Activated CD4-positive, alpha-beta T cell treated with anti-CD3 and anti-CD28 coated beads, Interleukin-2, amount 10 ng/mL, durations not matched to agents 24 days and 14 days (primary cell): ENCODE measurements at places on chromosomes 12 and 14.

DNA sequence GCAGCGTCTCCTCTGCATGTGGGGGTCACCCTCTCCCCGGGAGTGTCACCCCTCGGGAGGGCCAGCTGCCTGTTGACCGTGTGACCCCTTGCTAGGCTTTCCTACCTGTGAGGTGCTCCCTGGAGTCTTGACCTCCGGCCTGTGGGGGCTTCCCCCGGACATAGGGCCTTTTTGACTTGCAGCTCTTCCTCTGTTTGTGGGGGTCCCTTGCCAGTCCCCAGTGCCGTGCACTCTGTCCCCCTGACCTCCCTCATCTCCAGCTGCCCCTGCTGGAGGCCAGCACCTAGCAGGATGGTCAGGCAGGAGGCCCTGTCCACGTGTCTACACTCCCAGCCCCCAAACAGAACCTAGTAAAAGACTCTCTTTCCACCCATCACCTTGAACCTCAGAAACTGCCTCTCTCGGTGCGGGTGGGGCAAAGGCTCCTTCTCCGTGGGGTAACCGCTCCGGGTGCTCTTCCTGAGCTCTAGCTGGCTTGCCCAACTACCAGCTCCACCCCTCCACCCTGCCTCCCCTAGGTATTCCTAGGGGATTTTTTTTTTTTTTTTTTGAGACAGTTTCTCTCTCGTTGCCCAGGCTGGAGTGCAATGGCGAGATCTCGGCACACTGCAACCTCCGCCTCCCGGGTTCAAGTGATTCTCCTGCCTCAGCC is 810 bp downstream of the AACS start:
- H3K36me3 ChIP-seq = no peaks in the 10 kb centered on the region
- H3K4me1 ChIP-seq = peaks cover 14% of the 10 kb centered on the region
- H3K27ac ChIP-seq = peak overlapping the region; percentile 53

GRCh38 chr12:53492830-53493609 is 6.2 kb downstream of the MAP3K12 start:
- H3K27ac ChIP-seq = peak overlapping the region; percentile 90
- peaks cover 31% of the 10 kb centered on the region for H3K4me1 ChIP-seq
- H3K27me3 ChIP-seq = no peaks in the 10 kb centered on the region
- H3K4me3 ChIP-seq = peak overlapping the region; percentile 94

GRCh38 chr12:3333991-3334391 is 157.0 kb upstream of the PRMT8 start:
- no peak for DNase-seq
- no peak overlapping the region for H3K27ac ChIP-seq
- no peak overlapping the region for H3K4me3 ChIP-seq
- H3K4me1 ChIP-seq = no peaks in the 10 kb centered on the region
- peaks cover 4% of the 10 kb centered on the region for H3K27me3 ChIP-seq

- no peak overlapping the region for H3K27ac ChIP-seq
- no peaks in the 10 kb centered on the region for H3K36me3 ChIP-seq
- no peaks in the 10 kb centered on the region for H3K4me1 ChIP-seq
- DNase-seq = no peak
Observed at GRCh38 chr14:63147018-63147417, 57.2 kb upstream of the RHOJ start.

GRCh38 chr14:76117789-76118484 is 33.8 kb upstream of the GPATCH2L start:
- H3K4me3 ChIP-seq = no peak overlapping the region
- peaks cover 5% of the 10 kb centered on the region for H3K27me3 ChIP-seq
- H3K36me3 ChIP-seq = no peaks in the 10 kb centered on the region

DNA sequence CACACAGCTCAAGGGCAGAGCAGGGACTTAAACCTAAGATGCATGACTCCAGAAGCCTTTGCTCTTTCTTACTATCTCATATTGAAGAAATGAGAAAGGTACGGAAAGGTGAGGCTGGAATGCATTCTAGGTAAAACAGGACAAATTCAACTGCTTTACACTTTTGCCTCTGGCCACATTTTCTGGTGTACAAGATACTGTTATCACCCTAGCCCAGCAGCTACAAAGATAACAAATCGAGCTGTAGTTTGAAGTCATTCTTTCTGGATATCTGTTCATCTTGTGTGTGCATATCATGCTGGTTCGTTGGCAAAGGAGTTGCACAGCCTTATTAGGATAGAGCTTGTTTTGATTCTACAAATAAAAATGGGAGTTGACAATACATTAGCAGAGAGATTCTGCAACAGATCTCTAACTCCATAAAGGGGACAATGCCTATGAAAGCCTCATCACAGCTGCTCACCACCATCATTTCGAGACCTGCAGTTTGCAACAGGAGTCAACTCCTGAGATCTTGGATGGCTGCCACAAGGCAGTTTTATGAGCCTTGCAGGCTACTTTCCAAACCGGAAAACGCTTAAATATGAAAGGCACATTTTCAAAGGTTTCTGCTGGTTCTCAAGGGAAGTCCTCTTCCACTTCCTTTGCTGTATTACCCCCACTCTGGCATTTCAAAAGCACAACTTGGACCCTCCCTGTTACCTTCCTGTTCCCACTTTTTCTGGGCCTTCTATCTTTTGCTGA is 64.9 kb downstream of the STXBP6 start:
- H3K4me1 ChIP-seq = no peaks in the 10 kb centered on the region
- H3K4me3 ChIP-seq = no peak overlapping the region
- H3K36me3 ChIP-seq = no peaks in the 10 kb centered on the region
- H3K27ac ChIP-seq = no peak overlapping the region
- peaks cover 3% of the 10 kb centered on the region for H3K27me3 ChIP-seq
- DNase-seq = no peak
